Activated CD4-positive, alpha-beta T cell treated with anti-CD3 and anti-CD28 coated beads for 24 hours (primary cell): ENCODE measurements at places on chromosomes 2 and 18.

- no peak for DNase-seq
These were observed 202.3 kb downstream of the SLC8A1 start for GRCh38 chr2:40249577-40249976.

GRCh38 chr18:845152-845819, 33.2 kb upstream of the YES1 start:
- DNase-seq: no peak

GRCh38 chr18:2948038-2948437, 64.9 kb downstream of the LPIN2 start:
- no peak for DNase-seq

DNA sequence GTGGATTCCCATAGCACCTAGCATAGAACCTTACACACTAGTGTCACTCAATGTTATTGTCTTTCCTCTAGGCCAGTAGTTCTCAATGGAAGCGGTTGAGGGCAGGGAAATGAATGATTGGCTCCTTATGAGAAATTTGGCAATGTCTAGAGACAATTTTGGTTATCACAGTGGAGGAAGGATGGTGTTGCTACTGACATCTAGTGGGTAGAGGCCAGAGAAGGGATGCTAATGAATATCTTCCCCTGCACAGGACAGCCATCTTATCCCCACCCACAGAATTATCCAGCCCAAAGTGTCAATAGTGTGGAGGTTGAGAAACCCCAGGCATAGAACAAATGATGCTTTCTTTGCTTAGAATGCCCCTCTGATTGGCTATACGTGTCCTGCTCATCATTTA, 15.8 kb downstream of the C18orf63 start:
- no peak for DNase-seq

DNA sequence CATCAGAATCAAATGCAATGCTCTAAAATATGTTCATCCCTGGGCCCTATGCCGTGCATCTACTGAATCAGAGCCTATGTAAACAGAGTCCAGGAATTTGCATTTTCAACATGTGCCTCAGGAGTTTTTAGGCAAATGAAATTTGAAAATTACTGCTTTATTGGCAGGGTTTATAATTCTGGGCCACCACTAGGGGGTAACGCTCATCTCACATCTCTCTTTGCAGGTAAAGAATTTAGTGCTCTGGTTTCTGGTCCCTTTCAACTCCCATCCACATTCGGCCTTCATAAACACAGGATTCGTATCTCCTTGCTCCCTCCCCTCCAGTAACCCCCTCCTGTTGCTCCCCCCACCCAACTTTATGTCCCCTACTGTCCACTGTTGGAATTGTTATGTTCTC, 49.3 kb downstream of the LYPD6B start:
- DNase-seq: no peak
